ENCODE measurements at places on chromosomes 7 and 10.

DNA sequence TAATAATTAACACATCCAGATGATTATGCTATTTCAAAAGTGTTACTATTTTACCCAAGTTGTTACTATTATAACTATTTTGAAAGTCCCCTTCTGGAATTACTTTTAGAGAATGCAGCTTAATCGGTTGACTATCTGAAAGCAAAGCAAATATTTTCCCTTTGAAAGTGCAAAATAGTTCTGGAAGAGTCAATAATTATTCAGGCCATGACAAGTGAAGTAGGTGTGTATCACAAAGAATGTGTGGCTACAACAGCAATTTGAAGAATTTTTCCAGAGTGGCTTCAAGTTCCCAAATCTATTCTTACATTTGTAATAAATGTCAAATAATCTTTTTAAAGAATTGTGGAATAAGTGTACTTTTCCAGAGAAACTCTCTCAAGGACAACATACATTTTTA lies 42.8 kb downstream of the RNLS start:
- no peaks in the 10 kb centered on the region for H3K36me3 ChIP-seq
- H3K27ac ChIP-seq = no peak overlapping the region
- H3K4me3 ChIP-seq = no peak overlapping the region
- H3K4me1 ChIP-seq = peaks cover 10% of the 10 kb centered on the region

DNA sequence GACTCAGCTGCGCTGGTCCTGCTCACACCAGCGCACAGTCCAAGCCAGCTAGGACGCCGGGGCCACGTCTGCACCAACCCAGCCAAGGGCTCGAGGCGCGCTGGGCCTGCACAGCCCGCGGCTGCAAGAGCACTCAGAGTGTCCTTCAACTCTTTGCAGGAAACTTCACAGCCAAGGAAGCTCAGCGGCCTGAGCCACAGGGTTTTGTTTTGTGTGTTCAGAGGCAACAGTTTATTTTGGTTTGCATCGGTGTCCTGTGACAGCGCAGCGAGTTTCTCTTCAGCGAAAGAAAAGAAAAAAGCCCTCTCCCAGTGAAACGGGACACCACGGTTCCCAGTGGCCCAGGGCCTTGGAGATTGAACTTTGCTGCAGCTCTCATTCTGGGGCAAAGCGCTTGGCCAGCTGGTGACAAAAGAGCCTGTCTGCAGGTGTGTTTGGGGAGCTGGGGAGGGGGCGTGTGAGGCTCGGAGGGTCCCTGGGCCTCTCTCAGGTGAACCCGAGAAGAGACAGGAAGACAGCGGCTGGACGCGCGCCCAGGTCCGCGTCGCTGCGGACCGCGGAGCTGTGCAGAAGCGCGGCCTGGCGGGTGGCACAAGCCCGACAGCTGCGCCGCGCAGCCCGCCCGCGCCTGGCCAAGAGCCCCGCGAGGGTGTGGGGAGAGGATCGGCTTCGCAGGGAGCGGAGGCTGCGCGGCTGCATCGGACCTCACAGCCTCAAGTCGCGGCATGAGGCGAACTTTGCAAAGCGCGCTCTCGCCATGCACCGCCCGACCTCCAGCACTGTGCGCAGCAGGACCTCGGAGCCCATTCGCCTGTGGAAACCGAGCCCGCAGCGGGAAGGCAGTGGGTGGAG lies 922 bp downstream of the CXCL12 start:
- peaks cover 39% of the 10 kb centered on the region for H3K4me1 ChIP-seq
- DNase-seq = no peak
- H3K4me3 ChIP-seq = peak overlapping the region; percentile 34
- H3K27ac ChIP-seq = peak overlapping the region; percentile 52
- H3K27me3 ChIP-seq = peaks cover 7% of the 10 kb centered on the region
- H3K36me3 ChIP-seq = no peaks in the 10 kb centered on the region

DNA sequence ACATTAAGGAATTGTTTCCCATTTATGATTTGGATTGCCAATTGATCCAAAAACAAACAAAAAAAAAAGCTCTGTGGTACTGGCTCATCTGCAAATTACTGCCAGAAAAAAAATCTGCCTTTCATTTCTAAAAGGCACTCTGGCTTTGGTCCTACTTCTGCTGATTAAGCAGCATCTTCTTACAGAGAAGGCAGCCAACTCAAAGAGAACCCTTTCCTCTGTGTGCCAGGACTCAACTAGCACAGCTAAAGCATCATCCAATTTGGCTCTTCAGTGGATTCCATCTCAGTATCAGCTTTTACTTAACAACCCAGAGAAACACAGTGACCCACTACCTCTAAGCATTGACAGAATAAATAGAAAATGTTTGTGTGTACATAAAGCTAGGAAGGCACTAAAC lies 80.6 kb downstream of the GSAP start:
- H3K4me3 ChIP-seq = no peak overlapping the region
- H3K36me3 ChIP-seq = no peaks in the 10 kb centered on the region
- H3K27ac ChIP-seq = peak overlapping the region; percentile 13
- no peak for DNase-seq
- H3K27me3 ChIP-seq = no peaks in the 10 kb centered on the region

- no peak overlapping the region for H3K4me3 ChIP-seq
- no peaks in the 10 kb centered on the region for H3K36me3 ChIP-seq
- no peak overlapping the region for H3K27ac ChIP-seq
These were observed 349.0 kb downstream of the TNS3 start for GRCh38 chr7:47232751-47233412.

DNA sequence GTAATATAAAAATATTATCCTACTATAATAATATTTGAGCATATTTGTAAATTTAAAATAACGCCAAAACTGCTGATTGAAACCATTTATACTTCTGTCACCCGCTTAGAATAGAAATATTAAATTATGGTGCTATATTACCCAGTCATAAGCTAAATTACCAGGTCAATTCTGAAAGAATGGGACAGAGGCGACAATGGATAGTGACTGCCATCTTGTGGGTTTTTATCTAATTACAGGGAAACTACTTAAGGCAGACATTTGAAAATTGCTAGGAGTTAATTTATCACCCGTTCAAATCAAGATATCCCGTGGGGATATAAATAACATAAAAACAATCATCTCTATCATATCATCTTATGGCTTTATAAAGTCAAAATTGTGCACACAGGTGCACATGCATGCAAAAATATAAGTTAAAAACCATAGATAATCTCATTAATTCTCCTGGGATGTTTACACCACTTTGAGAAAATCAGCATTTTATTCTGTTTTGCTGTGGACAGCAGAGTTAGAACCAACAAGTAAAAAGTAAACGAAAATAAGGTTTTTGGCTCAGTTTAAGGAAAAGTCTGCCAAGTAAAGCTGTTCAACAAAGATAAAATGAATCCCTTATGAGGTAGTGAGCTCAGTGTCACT lies 41.3 kb upstream of the HPSE2 start:
- no peak overlapping the region for H3K27ac ChIP-seq
- H3K36me3 ChIP-seq = no peaks in the 10 kb centered on the region
- H3K27me3 ChIP-seq = no peaks in the 10 kb centered on the region
- no peak overlapping the region for H3K4me3 ChIP-seq
- DNase-seq = no peak

- no peak overlapping the region for H3K27ac ChIP-seq
- H3K4me3 ChIP-seq = no peak overlapping the region
- H3K27me3 ChIP-seq = no peaks in the 10 kb centered on the region
- H3K4me1 ChIP-seq = peaks cover 9% of the 10 kb centered on the region
These were observed 62.4 kb upstream of the SDK1 start for GRCh38 chr7:3238525-3239210.

- H3K4me3 ChIP-seq = no peak overlapping the region
- no peaks in the 10 kb centered on the region for H3K4me1 ChIP-seq
- no peaks in the 10 kb centered on the region for H3K36me3 ChIP-seq
- H3K27me3 ChIP-seq = no peaks in the 10 kb centered on the region
These were observed 73.5 kb downstream of the RTKN2 start for GRCh38 chr10:62194924-62195674.

- no peak overlapping the region for H3K27ac ChIP-seq
- no peaks in the 10 kb centered on the region for H3K4me1 ChIP-seq
- H3K36me3 ChIP-seq = no peaks in the 10 kb centered on the region
- no peaks in the 10 kb centered on the region for H3K27me3 ChIP-seq
These were observed 76.6 kb downstream of the VSTM4 start for GRCh38 chr10:49038711-49039110.

- no peaks in the 10 kb centered on the region for H3K27me3 ChIP-seq
- H3K36me3 ChIP-seq = no peaks in the 10 kb centered on the region
- no peaks in the 10 kb centered on the region for H3K4me1 ChIP-seq
- DNase-seq = no peak
- no peak overlapping the region for H3K27ac ChIP-seq
These were observed 211.8 kb upstream of the PPP2R2D start for GRCh38 chr10:131689016-131689415.

- no peak for DNase-seq
- H3K36me3 ChIP-seq = no peaks in the 10 kb centered on the region
- no peaks in the 10 kb centered on the region for H3K27me3 ChIP-seq
- H3K4me3 ChIP-seq = no peak overlapping the region
- H3K4me1 ChIP-seq = no peaks in the 10 kb centered on the region
These were observed 79.6 kb upstream of the RET start for GRCh38 chr10:42997151-42997848.

GRCh38 chr7:141200191-141201108 lies 126.6 kb downstream of the TMEM178B start:
- DNase-seq = no peak
- no peak overlapping the region for H3K4me3 ChIP-seq
- no peaks in the 10 kb centered on the region for H3K27me3 ChIP-seq
- H3K27ac ChIP-seq = no peak overlapping the region
- H3K36me3 ChIP-seq = no peaks in the 10 kb centered on the region
- no peaks in the 10 kb centered on the region for H3K4me1 ChIP-seq

DNA sequence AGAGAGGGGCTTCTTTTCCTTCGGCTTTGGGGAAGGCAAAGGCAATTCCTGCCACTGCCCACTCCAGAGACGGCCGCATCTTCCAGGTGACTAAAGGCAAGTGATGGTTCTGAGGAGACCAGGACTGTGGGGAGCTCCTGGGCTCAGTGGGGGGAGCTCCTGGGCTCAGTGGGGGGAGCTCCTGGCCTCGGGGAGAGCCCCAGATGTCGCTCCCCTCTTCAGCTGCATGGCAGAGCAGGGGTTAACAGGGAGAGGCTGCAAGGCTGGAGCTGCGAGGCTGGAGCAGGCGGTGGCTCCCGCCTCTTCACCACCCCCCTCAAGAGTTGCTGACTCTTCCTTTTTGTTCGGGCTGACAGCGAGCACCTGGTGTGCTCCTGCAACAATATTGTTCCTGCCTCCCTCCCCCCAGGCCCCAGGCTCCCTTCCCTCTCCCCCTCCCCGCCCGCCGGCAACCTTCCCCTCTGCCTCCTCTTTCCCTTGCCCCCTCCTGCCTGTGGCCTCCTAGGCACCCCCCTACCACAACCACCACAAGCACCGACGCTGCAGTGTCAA lies 56.3 kb upstream of the LBX1 start:
- H3K36me3 ChIP-seq = no peaks in the 10 kb centered on the region
- peaks cover 100% of the 10 kb centered on the region for H3K27me3 ChIP-seq
- no peak overlapping the region for H3K4me3 ChIP-seq
- peaks cover 21% of the 10 kb centered on the region for H3K4me1 ChIP-seq
- H3K27ac ChIP-seq = no peak overlapping the region

GRCh38 chr10:68261132-68261856 lies 29.4 kb upstream of the ATOH7 start:
- no peaks in the 10 kb centered on the region for H3K36me3 ChIP-seq
- H3K4me1 ChIP-seq = no peaks in the 10 kb centered on the region
- no peak overlapping the region for H3K4me3 ChIP-seq
- no peak for DNase-seq
- H3K27ac ChIP-seq = no peak overlapping the region

GRCh38 chr10:48605786-48606529 lies 1.1 kb upstream of the ARHGAP22 start:
- no peak overlapping the region for H3K27ac ChIP-seq
- peaks cover 13% of the 10 kb centered on the region for H3K4me1 ChIP-seq
- DNase-seq = no peak
- H3K4me3 ChIP-seq = no peak overlapping the region
- H3K36me3 ChIP-seq = no peaks in the 10 kb centered on the region

- DNase-seq = no peak
- H3K27me3 ChIP-seq = no peaks in the 10 kb centered on the region
- no peak overlapping the region for H3K27ac ChIP-seq
- no peak overlapping the region for H3K4me3 ChIP-seq
These were observed 488.9 kb downstream of the SH2D4B start for GRCh38 chr10:81026591-81026990.

DNA sequence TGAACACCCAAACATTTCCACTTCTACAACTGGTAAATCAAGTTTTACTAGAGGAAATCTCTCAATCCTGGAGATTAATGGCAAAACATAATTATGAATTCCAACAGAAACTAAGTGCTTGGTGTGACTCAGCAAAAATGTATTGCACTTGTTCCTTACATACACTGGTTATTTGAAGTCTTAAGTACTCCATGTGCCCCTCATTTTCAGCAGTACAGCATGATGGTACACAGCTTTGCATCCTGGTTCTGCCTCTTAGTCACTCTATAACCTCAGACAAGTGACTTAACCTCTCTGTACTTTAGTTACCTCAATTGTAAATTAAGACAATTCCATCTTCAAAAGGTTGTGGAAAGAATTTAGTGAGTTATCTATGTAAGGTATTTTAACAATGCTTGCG lies 12.9 kb downstream of the SLC16A12 start:
- DNase-seq = no peak
- no peaks in the 10 kb centered on the region for H3K27me3 ChIP-seq
- no peaks in the 10 kb centered on the region for H3K36me3 ChIP-seq
- no peak overlapping the region for H3K27ac ChIP-seq

- H3K36me3 ChIP-seq = no peaks in the 10 kb centered on the region
- H3K4me3 ChIP-seq = no peak overlapping the region
- no peak for DNase-seq
- H3K4me1 ChIP-seq = no peaks in the 10 kb centered on the region
These were observed 184.5 kb downstream of the PHTF2 start for GRCh38 chr7:77982926-77983550.

GRCh38 chr7:36047091-36047658 lies 105.9 kb upstream of the EEPD1 start:
- H3K4me1 ChIP-seq = peaks cover 43% of the 10 kb centered on the region
- H3K4me3 ChIP-seq = no peak overlapping the region
- DNase-seq = no peak
- no peaks in the 10 kb centered on the region for H3K36me3 ChIP-seq

DNA sequence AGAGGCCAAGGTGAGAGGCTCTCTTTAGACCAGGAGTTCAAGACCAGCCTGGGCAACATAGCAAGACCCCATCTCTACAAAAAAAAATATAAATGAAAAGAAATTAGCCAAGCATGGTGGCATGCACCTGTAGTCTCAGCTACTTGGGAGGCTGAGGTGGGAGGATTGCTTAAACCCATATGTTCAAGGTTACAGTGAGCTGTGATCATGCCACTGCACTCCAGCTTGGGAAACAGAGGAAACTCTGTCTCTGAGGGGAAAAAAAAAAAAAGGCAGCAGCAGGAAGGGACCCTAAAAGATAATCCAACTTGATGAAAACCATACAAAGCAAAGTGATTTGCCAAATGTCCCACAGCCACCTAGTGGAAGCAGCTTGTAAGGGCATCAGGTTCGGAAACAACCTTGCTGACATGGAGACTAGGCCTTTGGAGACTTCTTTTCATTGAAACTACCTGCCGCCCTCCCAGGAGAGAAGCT lies 15.6 kb upstream of the PBLD start:
- DNase-seq = no peak
- no peaks in the 10 kb centered on the region for H3K27me3 ChIP-seq
- H3K27ac ChIP-seq = no peak overlapping the region
- H3K36me3 ChIP-seq = peaks cover 88% of the 10 kb centered on the region

Data from esophagus squamous epithelium (tissue), 5 donors.